ENCODE measurements at places on chromosomes 7 and 10.

DNA sequence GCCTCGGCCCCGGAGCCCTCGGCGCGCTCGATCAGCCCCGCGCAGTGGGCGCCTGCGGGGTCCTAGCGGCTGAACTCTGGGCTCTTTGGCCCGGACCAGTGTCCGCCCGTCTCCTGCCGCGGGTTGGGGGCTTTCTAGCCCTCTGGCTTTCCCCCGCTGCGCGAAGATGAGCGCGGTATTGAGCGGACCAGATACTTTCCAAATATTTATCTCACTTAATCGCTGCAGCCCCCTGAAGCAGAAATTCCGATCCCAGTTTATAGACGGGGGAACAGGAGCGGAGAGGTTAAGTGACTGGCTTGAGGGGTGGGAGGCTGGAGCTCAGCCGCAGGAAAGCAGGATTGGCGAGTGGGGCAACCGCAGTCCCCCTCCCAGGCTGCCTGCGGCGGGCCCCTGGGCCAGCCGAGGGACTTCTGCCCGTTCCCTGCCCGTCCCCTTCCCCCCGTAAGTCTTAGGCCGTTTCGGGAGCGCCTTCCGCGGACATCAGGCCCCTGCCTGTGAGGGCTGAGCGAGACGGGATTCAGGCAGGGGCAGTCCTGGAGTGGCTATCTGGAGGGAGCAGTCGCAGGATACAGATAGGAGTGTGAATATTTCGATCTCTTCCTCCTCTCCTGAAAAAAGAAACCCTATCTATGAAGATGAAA is 565 bp downstream of the STRIP2 start:
- peak; percentile 20 for DNase-seq

GRCh38 chr7:133550145-133550544 is 297.3 kb downstream of the EXOC4 start:
- DNase-seq = no peak

DNA sequence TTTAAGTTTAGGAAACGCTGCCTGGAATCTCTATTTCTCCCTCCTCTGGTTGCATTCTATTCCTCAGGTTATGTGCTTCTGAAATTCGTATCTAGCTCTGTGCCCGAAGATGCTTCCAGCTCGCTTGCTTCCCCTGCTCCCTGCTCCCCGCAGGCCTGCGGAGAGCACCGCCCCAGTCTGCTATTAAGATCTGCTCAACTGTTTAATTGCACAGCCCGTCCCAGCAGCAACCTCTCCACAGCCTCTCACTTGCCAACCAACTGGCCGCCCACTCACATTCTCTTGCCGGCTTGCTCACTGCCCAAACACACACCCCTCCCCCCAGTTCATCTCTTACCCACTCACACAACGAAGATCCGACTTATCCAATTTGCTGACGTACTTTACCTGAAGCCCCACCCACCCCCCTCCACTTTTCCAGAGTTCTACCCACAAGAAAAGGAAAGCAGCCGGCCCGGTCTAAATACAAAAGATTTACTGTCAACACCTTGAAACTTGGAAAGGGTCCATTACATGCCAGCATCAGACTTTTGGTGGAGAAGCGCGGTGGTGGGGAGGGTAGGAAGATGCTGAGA is 167.3 kb upstream of the KLF14 start:
- DNase-seq = peak; percentile 56

DNA sequence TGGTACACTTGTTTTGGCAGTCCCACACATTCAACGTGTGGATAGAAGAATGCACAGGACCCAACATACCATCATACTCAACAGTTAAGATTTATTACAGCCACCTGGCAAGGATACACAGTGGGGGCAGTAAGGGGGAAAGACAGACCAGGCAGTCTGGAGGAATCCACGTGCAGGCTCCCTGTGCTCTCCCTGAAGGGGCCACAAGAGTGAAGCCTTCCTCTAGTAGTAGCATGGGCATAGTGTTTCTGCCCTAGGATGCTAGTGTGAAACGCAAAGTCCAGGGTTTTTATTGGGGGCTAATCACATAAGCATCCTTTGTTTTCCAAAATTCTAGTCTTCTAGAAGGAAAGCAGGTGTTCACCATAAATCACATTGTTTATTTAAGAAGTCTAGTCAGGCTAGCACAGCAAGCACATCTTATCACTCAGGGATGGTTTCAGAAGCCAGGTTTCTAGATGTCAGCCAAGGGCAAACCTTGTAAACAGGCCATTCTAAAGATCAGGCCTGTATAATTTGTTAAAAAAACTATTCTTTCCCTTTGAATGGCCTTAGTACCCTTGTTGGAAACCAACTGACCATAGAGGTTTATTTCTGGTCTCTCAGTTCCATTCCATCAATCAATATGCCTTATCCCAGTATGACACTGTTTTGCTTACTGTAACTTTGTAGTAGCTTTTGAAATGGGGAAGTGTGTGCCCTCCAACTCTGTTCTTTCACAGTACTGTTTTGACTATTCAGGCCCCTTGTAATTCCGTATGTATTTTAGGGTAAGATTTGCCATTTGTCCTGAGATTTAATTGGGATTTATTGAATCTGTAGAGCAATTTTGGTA is 12.4 kb upstream of the TFAM start:
- no peak for DNase-seq

DNA sequence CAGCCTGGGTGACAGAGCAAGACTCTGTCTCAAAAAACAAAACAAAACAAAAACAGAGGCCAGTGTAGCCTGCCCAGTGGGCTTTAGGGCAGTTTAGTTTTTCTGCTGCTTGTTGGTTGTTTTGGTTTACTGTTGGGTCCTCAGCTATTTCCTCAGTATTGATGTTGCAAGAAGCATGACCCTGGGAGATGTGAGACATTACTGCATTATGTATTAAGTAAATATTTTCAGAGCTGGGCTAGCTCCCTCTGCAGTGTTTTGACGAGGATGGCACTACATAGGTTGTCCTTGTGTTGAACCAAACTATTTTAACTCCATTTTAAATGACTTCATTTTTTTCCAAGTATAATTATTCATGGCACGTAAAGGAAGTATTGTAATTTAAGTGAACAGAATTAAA is 4.8 kb downstream of the AKAP9 start:
- DNase-seq = no peak

GRCh38 chr10:89374713-89375141 is 3.1 kb upstream of the IFIT1B start:
- no peak for DNase-seq

DNA sequence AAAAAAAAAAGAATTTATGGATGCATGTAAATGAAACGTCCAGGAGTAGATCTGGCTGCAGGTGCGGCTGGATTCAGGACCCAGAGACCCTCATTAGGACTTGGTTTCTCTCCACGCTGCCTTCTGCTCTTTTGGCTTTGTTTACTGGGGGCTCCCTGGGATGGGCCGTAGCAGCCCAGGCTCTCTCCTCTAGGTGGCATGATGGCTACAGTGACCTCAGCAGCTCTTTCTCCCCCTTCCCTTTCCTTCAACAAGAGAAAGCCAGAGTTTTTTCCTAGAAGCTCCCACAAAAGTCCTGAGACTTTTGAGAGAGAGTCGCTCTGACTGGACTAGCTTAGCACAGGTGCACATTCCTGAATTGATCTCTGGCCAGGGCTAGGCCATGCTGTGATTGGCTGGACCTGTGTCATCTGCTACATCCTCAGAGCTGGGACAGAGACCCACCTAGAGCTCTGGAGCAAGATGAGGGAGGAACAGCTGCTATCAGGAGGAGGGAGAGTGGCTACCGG is 67.8 kb upstream of the PDCD4 start:
- peak; percentile 52 for DNase-seq

Measured in activated CD4-positive, alpha-beta T cell treated with anti-CD3 and anti-CD28 coated beads for 36 hours (primary cell).